Mammary epithelial cell (primary cell): ENCODE measurements at places on chromosomes 13 and 19.

- no peak for DNase-seq
Observed at GRCh38 chr19:51274049-51274770, 23.3 kb downstream of the SIGLECL1 start.

DNA sequence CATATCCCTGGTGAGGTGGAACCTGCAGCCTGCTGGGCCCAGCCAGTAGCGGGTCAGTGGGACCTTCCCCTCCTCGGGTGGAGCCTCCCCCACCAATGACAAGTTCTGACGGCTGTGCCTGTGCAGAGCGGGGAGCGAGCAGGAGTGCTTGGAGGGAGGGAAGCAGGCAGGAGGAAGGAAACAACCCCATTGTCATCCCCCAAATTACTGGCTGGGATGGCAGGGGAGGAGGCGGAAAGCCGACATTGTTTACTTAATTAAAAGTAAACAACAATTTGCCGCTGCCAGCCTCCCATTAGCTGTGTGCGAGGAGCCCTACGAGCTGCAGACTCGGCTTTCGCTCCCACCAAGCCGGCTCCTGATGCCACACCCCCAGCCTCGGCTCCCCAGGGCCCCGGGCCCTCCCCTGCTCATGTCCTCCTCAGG lies 45.5 kb downstream of the LYL1 start:
- DNase-seq = no peak

DNA sequence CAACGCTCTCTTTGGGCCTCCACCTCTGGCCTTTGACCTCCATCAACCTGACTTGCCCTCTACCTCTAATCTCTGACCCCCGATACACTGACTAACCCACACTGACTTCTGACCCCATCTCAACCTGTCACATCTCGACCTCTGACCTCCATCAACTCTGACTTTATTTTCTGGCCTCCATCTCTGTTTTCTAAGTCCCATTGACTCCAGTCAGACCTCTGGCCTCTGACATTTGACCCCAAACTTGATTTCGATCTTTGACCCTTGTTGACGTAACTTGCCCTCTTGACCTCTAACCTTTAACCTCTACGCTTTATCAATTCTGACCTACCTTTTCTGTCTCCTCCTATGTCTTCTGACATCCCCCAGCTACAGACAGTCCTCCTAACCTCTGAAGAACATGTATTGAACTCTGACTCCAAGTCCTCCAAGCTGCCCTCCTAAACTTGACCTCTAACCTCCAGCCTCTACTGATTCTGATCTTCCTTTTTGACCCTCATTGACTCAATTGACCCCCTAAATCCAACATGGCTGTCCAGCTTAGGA lies 780 bp downstream of the ACP4 start:
- DNase-seq = no peak

DNA sequence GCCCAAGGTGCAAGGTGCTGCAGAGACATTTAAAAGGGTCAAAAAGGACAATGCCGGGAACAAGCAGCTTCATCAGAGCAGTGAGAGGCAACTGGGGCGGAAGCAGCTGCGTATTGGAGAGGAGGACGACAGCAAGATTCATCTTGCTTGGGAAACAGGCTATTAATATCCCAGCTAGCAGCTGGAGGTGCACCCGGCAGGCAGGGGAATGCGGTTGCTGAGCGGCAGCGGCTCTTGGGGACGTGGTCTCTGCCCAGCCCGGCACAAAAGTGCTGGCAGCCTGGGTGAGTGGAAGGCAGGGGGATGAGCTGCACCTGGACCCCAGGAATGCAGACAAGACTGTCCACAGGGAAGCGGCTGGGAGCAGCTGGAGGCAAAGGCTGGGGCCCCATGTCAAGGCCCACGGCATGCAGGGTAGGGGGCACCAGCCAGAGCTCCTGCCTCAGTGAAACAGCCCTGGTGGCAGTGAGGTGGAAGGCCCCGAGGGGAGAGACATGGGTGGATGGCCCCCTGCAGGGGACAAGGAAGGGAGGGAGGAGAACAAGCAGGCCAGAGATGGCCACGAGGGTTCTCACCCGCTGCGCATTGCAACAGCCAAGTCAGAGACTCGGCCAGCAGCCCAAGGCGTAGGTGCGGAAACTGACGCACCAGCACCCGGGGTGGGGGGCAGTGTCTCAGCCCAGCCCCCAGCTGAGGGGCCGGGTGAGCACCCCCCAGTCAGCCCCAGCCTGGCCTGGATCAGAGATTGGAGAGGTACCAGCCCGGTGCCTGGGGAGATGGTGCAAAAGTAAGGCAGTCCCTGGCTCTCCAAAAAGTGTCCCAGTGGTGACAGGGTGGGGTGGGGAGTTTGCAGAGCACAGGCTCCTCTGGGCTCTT lies 34.4 kb downstream of the PEPD start:
- no peak for DNase-seq

GRCh38 chr13:72379581-72379980 lies 347.8 kb downstream of the MZT1 start:
- peak; percentile 72 for DNase-seq

DNA sequence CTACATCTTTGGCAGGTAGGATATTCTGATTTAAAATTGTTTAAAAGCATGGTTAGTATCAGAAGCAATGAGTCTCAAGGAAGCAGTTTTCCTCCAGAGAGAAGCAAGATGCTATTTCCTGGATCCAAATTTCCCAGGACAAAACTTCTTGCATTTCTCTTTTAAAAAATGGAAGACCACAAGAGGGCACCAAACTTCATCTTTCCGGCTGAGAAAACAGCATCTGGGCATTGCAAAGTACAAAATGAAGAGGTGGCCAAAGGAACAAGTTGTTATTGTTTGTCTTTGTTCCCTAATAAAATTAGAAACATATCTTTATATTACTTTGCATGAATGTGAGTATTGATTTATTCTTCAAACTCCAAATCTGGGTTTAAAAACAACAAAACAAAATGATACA lies 60.0 kb upstream of the LRCH1 start:
- peak; percentile 16 for DNase-seq

DNA sequence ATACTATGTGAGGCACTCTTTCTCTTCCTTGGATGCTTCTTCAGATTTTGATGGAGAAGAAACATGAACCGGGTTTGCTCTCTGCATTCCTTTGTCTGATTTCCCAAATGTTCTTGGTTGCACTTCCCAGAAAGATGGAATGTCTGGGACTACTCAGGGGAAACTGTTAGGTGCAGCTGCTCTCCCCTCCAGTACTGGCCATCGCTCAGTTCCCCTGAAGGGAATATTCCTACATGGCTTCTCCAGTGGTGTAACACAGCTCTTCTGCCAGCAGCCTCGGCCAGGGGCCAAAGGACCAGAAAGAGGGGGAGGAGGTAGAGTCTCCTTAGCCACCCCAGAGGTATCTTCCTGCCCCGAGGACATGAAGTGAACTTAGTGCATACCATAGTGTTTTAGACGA lies 33.5 kb upstream of the SPRY2 start:
- DNase-seq = no peak

DNA sequence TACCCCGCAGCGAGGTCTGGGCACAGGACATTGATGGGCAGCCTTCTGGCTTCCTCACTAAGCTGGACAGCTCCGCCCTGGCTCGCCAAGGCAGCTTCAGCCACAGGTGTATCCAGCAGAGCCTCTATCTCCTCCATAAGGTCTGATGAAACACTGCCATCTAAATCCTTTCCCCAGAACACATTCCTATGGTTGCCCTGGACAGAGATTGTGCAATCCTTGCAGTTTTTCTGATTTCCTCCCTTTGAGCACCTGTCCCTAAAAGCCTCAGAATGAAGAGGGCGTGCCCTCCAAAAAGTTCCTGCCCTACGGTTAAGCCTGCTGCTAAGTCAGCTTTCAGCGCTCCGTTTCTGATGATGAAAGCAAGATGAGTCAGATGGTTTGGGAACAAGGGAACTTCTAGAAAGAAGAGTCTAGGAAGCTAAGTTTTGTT lies 21.0 kb downstream of the CLEC4M start:
- peak; percentile 95 for DNase-seq

- DNase-seq = no peak
Observed at GRCh38 chr13:100600461-100600860, 11.9 kb upstream of the GGACT start.

DNA sequence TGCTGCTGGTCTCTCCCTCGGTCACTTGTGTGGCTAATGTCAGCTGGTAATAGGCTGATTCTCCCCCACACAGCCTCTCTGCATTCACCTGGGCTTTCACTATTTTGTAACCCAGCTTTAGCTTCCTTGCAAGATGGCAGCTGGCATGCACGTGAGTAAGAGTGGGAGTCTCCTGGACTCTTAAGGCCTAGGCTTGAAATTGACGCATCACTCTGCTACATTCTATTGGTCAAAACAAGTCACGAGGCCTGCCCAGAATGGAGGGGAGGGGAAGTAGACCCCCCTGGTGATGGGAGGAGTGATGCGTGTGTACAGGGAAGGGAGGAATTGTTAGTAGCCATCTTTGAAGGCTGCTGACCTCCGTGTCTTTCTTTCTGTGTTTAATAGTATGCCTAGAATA lies 24.9 kb upstream of the PNMA8B start:
- no peak for DNase-seq

GRCh38 chr13:46550822-46551221 lies 2.1 kb upstream of the LRCH1 start:
- no peak for DNase-seq

GRCh38 chr13:22644941-22645340 lies 535.8 kb upstream of the SGCG start:
- no peak for DNase-seq

DNA sequence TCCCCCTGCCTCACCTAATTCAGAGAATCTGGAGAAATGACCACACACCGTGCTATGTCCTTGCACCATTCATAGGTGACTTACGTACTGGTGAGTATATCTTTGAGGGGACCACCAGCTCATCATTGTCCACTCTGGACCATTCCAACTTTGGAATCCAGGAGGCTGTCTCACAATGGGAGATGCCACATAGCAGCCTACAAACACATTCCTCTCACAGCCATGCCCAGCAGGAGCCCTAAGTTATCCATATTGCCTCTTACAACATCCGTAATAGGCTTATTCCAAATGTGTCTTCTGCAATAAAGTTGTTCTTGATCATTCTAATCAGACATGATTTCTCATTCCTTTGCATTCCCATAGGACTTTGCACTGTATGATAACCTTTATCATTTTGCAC lies 436.7 kb downstream of the EFNB2 start:
- no peak for DNase-seq

DNA sequence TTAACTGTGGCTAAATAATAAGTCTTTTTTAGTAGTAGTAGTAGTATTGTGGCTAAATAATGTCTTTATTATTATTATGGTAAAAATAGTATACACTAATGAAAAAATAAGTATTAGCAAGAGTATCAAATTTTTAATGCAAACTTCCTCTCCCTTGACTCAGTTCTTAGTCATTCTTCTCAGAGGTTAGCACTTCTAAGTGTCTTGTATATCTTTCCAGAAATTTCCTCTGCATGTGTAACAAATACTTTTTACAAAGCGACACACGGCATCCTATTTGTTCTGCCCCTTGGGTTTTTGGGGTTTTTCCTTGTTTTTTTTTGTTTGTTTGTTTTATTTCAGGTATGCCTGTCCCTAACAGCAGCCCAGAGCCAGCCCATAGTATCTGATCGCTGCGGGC lies 20.9 kb downstream of the SIN3B start:
- DNase-seq = no peak

- DNase-seq = peak; percentile 75
Observed at GRCh38 chr19:37763488-37763887, 15.9 kb downstream of the ZNF573 start.

DNA sequence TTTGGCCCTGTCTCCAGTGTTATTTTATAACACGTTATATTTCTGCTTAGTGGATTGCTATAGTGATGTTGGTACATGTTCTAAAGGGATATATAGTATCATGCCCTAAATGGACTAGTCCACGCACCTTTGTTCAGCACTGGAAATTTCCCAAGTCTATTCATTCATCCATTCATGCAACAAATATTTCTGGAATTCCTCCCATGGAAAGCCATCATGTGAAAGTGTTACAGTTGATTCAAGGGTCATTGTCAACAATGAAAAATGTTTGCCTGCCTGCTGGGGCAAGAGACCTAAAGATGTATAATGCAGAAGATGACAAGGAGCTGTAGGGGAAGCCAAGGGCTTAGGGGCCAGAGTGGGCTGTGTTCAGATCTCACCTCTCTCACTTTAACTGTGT lies 10.8 kb upstream of the HSPH1 start:
- DNase-seq = peak; percentile 90

DNA sequence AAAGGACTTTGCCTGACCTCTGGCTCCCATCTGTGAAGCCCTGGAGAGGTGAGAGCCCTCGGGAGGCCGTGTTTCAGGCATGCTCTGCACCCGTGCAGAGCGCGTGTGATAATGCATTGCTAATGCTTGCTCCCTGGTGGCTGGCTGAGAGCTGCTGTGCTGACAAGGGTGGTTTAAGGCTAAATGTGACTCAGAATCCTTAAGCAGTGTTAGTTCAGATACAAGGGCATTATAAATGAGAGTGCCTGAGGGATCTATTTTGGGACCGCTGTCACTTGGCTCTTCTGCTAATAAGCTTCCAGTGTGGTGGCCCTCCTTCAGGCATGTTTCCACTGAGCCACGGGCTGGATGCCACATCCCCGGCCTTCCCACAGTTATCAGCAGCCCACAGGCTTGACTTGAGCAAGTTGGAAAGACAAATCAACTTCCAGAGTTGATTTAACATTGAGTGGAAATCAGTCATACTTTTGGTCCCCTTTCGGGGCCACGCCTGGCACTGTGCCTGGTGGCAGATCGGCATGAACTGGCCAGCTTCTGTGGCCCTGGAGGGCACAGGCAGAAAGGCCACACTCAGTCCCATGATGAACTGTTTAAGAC lies 17.0 kb downstream of the ALOX5AP start:
- DNase-seq = no peak

- no peak for DNase-seq
Observed at GRCh38 chr19:12984143-12984627, 11.1 kb upstream of the NFIX start.

GRCh38 chr13:110628952-110629701 lies 13.8 kb downstream of the NAXD start:
- DNase-seq = no peak

DNA sequence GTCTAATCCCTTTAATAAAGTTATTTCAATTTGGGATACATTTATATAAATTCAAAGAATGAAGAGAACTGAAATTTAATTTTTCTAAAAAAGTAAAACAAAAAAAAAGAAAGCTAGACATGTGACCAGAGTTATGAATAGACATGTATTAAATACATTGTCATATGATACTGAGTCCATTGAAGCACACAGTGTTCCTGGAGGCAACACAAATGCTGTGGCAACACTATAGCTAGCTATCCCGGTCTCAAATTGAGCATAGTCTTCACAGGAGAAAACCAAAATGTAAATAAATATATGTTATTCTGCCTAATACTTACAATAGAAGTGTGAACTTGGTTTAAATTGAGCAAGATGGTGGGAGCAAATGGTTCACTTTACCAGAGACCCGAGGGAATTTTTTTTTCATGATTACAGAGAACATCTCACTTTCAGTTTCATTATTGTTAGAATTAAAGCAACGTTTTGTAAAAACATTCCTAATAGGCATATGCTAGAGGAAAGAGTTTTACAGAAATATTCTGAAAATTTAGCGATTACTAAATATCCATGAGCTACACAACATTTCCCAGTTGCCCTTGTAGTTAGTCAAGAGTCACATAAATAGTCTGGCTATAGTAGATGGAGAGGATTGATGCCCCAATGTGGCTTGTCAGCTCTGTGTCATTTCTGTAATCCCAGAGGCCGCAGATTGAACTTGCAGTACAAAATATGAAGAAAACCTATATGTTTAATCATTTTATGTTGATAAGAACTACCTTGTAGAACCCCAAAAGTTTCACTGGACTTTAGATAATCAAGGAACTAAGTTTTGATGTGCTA lies 775.7 kb upstream of the SPRY2 start:
- DNase-seq = peak; percentile 3

GRCh38 chr13:99075268-99076191 lies 97.7 kb upstream of the DOCK9 start:
- DNase-seq = no peak
